ENCODE measurements at places on chromosomes 3 and 15.

DNA sequence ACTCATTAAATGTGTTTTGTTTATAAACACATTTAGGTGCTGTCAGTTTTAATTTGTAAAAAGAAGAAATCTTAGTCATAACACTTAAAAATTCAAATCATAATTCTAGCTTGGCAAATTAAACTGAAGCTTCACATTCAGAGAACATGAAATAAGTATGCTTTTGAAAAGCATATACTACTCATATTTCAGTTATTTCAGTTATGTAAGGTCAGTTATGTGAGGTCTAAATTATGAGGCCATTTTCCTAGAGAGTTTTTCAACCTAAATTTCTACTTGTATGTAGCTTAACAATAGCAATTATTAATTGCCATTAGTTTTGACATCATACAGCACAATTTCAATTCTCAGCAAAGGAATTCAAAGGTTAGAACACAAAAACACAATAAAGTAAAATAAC lies 465.0 kb downstream of the PLOD2 start:
- no peak for DNase-seq

DNA sequence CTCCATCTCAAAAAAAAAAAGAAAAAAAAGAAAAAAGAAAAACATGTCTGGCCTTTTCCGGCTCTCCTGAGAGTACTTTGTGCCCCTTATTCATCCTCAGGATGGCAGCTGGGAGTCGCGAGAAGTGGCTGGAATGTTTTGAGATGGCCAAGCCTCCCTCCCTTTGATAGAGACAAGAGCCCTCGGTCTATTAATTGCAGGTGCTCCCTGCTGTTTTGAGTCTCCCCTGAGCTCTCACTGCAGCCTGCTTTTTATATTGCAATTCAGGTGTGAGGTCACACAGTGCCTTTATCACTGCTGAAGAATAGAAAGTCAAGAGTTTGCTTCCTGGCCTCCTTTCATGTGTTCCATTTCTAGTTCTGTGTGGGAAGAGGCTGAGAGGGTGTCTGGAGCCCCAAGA lies 10.9 kb downstream of the CA12 start:
- DNase-seq, result no peak

- DNase-seq, result no peak
These were observed 161.5 kb upstream of the PFN2 start for GRCh38 chr3:150132101-150132749.

DNA sequence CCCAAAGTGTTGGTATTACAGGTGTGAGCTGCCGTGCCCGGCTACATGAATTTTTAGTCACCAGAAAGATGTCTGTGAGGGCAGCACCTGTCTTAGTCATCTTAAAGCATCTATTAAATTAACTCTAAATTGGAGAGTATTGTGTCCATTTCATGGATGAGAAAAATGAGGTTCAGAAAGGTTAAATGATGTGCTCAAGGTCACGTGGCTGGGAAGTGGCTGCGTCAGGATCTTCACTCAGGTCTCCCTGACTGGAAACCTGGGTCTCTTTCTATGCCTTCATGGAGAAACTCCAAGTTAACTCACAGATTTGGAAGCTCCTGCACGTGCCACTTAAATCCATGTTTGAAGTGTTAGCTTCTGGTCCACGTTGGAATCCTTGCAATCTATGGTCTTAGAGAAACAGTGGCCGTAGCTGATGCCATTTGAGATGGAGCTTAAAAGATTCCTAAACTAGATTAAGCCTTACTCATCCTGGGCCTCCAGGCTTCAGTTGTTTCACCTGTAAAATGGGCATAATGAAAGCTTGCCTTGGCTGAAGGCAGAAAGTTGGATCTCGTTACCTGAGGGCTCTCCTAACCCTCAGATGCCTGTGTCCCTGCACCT lies 5.2 kb upstream of the TMEM40 start:
- no peak for DNase-seq

DNA sequence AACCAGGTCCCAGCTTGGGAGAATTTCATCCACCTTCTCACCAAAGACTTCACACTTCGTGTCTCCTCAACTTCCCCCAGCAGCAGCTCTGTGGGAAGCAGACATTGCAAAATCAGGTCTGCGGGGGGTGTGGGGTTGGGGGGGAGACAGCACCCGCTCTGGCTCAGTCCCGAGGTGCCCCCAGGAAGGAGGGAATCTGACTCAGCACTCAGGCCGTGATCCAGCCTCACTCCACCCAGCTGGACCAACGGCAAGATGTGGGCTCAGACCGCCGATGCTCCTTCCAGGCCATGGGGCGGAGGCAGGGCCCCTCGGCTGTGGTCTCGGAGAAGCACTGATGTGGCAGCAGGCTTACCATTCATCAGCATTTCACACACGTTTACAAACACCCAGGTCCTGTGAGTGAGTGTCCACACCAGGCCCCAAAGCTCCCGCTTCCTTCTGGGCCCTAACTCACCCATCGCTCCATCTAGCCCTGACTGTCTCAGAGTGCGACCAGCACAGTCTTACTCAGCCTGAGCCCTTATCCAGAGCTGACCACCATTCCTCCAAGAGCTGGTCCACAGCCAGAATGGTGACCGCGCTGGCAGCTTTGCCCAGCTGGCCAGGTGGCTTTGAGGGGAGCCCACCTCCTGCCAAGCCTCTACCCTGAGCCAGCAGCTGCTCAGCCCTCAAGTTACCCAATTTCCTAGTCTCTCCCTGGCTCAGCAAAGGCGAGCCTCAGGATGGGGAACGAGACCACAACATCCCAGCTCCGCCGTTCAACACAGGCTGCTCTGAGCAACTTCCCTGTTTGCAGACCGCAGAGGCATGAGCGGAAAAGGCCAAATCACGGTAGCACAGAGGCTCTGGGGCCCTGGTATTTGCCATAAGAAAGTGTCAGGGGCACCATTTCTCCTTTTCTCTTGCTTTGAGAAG lies 3.3 kb downstream of the STAB1 start:
- no peak for DNase-seq

- no peak for DNase-seq
These were observed 64.4 kb downstream of the CCDC54 start for GRCh38 chr3:107441617-107442016.

DNA sequence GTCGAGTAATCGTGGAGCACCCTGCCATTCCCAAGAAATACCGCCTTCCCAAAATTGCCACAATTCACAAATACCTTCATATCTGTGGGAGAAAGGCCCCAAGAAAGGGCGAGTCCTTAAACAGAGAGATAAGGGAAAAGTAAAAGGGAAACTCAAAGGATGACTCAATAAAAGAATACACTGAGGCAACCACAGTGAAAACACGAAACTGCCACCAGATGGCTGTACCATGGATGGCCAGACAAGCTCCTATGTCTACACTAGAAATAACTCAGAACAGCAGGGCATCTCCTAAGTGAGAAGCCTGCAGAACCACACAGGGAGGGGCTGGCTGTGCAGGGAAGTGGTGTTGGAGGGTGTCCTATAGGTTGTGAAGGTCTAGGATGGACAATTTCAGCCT lies 25.0 kb downstream of the SRGAP3 start:
- DNase-seq, result no peak

DNA sequence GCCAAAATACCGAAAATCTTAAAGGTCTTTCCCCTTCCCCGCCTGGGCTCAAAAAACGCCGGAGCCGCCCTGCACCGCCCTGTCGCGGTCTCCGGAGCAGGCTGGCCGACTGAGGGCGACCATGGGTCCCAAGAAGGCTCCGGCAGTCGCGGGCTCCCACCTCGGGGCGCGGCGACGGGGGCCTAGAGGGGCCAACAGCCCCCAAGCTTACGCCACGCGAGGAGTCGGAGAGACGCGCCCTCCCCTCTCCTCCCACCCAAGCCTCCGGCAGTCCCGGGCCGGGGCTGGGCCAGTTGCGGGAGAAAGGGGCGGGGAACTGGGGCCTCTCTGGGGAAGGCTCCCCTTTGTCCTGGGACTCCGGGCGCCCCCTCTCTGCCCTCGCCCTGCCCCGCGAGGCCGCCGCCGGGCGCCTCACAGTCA lies 69.2 kb downstream of the GOLGA8B start:
- no peak for DNase-seq

DNA sequence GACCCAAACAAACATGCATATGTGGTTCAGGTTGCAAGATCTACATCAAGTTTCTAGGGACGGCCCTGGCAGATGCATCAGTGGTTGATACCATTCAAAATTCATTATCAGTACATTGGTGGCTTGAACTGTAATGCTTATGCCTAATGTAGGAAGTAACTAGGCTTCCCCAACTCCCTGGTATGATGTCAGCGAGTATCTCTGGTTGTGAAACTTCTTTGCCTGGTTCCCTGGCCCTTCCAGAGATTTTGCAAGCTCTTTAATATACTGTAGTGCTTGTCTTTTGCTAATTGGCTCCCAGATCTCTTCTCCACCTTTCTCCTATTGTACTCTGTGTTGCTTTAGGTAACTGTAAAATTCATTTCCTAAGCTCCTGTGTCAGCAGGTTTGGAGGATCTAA lies 114.8 kb upstream of the RARB start:
- no peak for DNase-seq

DNA sequence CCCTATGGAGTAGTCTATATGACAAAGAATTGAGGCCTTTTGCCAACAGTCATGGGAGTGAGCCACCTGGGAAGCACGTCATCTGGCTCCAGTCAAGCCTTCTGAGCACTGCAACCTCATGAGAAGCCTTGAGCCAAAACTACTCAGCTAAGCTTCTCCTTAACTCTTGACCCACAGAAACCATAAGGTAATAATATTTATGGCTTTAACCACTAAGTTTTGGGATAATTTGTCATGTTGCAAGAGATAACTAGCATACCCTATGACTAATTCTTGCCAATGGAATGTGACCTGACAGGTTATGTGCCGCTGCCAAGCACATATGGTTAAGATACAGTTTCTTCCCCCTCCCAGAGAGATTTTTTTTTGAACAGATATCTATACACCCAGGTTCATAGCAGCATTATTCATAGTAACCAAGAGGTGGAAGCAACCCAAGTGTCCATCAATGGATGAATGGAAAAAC lies 11.8 kb upstream of the SLC6A11 start:
- no peak for DNase-seq

DNA sequence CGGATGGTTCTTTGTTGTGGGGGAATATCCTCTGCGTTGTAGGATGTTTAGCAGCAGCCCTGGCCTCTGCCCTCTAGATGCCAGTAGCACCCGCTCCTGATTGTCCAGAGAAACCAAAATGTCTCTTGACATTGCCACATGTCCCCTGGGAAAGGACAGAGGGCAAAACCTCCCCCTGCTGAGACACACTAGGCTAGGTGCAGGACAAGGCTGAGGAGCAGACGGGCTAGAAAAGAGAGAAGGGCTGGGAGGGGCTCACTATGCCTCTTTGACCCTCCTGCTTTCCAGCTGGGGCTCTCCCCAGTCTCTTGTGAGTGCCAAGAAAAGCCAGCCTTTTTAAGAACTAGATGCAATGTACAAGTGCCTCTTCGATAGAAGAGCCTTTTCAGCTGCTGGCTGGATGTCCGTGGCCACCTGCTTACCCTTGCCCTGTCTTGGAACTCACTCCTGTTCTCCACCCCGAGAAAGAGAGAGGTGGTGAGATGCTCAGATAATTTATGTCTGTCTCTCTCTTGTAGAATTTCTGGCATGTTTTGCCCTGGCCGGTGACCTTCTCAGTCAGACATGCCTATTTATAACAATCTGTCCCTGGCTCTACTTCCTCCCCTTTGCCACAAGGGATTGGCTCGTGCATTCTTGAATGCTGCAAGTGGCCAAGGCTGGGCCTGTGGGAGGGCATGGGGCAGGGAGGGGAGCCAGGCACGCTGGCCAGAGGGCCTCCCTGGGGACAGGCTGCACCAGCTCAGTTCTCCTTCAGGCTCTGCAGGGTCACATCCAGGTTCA lies 142.6 kb downstream of the RPLP1 start:
- DNase-seq, result no peak

- DNase-seq, result peak; percentile 80
These were observed 62.1 kb downstream of the CAPN7 start for GRCh38 chr3:15268033-15268631.

- no peak for DNase-seq
These were observed 756 bp upstream of the RMDN3 start for GRCh38 chr15:40755812-40756208.

GRCh38 chr3:57978316-57978715 lies 29.9 kb upstream of the FLNB start:
- DNase-seq, result no peak

DNA sequence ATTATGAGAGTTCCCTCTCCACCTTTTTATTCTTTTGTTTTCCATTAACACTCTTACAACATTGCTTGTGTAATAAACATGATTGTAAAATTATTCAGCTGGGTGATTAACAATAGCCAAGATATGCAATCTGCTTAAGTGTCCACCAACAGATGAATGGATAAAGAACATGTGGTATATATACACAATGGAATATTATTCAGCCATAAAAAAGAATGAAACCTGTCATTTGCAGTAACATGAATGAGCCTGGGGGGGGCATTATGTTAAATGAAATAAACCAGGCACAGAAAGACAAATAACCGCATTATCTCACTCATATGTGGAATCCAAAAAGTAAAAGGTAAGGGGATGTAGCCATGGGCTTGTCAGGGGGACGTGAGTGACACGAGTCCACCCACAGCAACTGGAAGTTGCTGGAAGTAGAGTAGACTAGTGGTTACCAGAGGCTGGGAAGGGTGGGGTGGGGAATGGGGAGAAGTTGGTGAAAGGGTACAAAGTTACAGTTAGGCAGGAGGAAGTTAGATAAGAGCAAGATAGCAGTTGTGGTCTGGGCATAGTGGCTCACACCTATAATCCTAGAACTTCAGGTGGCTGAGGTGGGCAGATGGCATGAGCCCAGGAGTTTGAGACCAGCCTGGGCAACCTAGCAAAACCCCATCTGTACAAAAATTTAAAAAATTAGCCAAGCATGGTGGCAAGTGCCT lies 28.7 kb upstream of the CD47 start:
- DNase-seq, result no peak

DNA sequence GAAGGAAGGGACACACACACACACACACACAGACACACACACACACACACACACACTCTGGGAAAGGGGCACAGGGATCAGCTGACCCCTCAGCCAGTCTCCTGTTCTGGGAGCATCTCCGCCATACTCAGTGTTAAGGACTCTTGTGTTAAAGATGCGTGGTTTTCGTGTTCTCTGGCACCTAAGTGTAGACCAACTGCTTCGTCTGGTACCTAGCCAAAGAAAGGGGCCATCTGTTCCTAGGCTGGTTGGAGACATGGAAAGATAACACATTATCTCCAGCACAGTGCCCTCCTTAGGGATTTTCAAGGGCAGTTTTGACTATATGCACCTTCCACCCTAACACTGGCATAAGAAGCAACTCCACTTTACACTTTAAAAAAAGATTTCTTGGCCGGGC lies 65.1 kb downstream of the EPHB1 start:
- DNase-seq, result no peak

Measured in stimulated activated CD4-positive, alpha-beta T cell treated with anti-CD3 and anti-CD28 coated beads, Interleukin-12 subunit alpha, Interleukin-12 subunit beta, amount 100 ng/mL, for 48 hours (primary cell).